Activated naive CD4-positive, alpha-beta T cell treated with anti-CD3 and anti-CD28 coated beads, Interleukin-2, amount 50 U/mL, for 72 hours (primary cell): ENCODE measurements at places on chromosomes 6 and 20. TPM values are rescaled to one million over a fixed set of nuclear protein-coding genes. Genes with fewer than 3 reads are reported as not detected.

DNA sequence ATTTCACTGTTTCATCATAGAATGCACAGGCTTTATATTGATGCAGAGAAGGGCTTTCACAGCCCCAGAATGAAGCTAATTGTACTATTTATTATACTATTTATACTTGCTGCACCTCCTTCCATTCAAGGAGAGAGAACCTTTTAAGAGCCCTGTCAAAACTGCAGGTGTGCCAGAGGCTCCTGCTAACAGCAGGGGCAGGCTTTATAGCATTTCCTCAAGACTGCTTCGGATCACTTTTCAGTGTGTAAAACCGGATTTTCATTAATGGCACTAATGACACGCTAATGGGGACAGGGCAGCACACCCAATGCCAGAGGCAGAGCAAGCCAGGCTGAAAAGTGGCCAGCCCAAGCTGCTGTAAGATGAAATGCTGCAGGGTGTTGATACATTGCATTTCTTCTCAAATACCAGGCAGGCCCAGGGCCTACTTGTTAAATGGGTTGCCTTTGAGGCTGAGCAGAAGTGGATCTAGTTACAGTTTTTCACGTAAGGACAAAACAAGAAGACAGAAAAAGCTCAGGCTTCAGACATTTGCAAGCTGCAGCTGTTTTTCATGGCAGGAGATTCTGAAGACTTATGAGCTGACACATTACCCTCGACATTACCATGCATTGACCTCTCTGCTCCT, 487.7 kb upstream of the BTBD3 start:
- DNase-seq = no peak

DNA sequence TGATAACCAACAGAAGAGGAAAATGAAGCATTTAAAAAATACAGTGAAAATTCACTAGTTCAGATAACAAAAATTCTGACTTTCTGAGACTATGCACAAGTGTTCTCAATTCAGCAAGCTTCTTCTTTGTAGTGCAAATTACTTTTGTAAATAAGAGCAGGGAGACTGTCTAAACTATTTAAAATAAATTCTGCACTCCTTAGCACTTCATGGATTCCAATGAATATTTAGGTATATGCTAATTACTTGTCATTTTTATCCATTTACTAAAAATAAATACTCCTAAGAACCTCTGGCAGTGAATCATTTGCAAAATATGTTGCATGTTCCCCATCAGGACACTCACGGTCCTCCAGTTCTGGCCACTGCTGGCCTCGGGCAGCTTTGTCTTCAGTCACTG, 139.8 kb downstream of the F13A1 start:
- DNase-seq = no peak

- DNase-seq = no peak
These were observed 4.6 kb upstream of the TXNDC5 start for GRCh38 chr6:7914991-7915789.

MARCKS gene
- 0.21 TPM for total RNA-seq

DNA sequence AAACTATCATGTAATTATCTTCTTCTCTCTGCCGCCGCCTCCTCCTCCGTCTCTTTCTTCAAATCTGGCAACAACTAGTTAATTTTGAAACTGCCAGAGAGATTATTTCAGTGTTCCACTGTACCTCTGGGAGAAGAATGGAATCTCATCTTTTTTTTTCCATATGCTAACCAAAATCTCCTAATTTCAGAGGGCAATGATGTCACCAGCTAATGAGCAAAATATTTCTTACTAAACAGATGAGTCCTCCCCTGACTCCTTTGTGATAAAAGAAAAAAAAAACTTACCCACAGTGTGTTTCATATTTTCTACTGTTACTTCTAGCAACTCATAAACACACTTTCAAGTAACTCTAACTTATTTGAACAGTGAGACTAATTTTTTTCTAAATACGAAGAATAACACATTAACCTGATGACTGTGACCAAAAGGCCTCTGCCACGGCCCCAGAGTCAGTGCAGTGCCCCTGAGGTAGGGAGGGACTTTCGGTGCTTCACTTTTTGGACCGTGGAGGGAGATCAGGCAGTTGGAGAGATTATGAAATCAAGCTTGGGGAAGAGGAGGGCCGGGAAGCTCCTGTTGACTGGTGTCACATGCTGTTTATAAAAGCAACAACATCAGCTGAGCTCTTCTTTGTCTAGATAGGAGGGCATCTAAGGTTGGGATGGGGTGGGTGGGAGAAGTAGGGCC, 159.6 kb downstream of the SASH1 start:
- DNase-seq = no peak
